ENCODE measurements at places on chromosomes 5 and 9. TPM values are rescaled to one million over a fixed set of nuclear protein-coding genes. Genes with fewer than 3 reads are reported as not detected.

Gene MAN2A1
- polyA plus RNA-seq: 3.9 TPM

Gene LURAP1L
- polyA plus RNA-seq: 1.8 TPM

Gene BARHL1
- polyA plus RNA-seq: not detected

Gene DOCK2
- polyA plus RNA-seq: 3.0 TPM

Gene RFESD
- polyA plus RNA-seq: 4.0 TPM

GRCh38 chr5:32595118-32595517 lies 9.8 kb downstream of the SUB1 start:
- DNase-seq: no peak

Gene IFNE
- polyA plus RNA-seq: not detected

Gene C5orf52
- not detected for polyA plus RNA-seq

- DNase-seq: no peak
Measured at GRCh38 chr5:128123936-128124335, 40.4 kb downstream of the SLC12A2 start.

GRCh38 chr5:62783374-62784057 lies 204.9 kb downstream of the LRRC70 start:
- DNase-seq: no peak

DNA sequence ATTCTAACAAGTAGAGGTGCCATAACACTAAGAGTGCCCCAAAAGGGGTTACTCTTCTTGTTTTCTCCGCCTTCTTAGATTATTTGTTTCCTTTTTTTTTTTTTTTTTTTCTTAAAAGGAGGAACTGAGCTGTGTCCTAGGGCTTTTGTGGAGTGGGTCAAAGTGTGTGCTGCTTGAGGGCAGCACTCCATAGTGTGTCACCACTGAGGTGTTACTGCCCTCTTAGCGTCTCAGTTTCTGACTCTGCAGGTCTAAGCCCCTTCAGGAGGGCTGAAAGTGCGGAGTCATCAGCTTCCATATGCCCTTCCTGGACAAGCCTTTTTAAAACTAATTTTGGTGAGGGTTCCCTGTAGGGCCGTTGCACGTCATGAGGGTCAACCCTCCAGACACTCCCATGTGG lies 12.6 kb upstream of the NANS start:
- DNase-seq: no peak

- no peak for DNase-seq
Measured at GRCh38 chr9:126108240-126108639, 218.4 kb upstream of the MVB12B start.
